ENCODE measurements at places on chromosomes 2 and 18. TPM values are rescaled to one million over a fixed set of nuclear protein-coding genes. Genes with fewer than 3 reads are reported as not detected.
A peak's percentile ranks its signal among the peaks of the same experiment; 100 is the strongest.

Gene FRZB
- 2.2 TPM for total RNA-seq

Gene ARL4C
- total RNA-seq, result 2.7 TPM

Gene MARCHF4
- total RNA-seq, result 0.08 TPM

DNA sequence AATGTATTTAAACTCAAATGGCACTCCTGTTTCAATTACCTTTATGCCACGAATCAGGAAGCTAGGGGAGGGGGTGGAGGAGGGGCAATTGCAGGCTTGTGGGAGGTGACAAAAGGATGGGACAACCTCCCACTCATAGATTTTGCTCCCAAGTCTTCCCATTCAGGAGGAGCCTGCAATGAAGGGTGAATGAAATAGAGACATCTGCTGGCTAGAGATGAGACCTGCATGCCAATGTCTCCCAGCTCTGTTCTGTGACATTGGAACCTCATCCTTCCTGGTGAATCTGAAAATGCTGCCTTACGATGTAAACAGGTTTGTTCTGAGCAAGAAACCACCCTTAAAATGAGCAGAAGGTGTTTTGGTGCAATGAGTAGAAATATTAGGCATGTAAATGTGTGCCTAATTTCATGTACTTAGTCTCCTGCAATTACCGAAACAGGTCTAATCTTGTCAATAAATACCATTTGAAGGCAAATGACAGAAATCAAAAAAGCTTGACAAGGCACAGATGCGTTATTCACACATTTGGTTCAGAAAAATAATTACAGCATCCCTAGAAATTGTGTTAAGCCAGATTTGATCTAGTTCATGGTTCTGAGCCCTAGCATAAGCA lies 2.7 kb upstream of the PID1 start:
- DNase-seq, result peak; percentile 24

GRCh38 chr2:44053456-44053855 lies 57.7 kb upstream of the LRPPRC start:
- DNase-seq, result no peak

DNA sequence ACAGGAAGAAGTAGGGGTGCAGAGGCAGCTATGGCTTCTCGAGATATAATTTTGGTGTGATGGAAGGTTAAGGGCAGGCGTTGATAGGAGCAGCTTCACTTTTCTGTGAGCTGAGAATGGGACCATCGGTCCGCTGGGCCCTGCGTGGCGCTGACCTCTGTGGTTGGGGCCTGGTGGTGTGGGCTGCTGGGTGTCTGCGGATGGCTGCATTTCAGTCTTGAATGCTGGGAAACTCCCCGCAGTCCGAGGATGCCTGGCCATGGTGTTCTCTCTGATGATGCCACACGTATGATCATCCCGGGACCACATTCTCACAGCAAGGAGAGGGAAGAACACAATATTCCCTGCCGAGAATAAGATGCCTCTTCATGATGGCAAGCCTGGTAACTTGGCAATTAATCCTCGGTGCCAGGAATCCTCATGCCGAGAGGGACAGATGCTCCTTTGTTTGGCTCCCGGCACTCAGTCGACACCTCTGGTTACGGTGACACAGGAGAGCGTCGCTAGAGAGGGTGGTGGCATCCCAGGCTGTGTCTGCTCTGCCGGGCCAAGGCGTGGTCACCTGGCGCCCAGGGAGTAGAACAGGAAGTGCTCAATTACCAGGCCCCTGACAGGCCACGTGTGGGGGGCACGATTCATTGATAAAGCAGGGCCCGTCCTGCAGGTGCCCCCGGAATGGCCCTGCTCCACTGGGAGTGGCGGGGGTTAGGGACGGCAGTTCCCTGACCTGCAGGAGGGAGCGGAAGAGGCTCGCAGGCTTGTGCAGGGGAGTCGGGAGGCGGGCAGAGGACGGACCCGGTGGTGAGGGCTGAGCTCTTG lies 119.4 kb upstream of the CTDP1 start:
- DNase-seq, result no peak

DNA sequence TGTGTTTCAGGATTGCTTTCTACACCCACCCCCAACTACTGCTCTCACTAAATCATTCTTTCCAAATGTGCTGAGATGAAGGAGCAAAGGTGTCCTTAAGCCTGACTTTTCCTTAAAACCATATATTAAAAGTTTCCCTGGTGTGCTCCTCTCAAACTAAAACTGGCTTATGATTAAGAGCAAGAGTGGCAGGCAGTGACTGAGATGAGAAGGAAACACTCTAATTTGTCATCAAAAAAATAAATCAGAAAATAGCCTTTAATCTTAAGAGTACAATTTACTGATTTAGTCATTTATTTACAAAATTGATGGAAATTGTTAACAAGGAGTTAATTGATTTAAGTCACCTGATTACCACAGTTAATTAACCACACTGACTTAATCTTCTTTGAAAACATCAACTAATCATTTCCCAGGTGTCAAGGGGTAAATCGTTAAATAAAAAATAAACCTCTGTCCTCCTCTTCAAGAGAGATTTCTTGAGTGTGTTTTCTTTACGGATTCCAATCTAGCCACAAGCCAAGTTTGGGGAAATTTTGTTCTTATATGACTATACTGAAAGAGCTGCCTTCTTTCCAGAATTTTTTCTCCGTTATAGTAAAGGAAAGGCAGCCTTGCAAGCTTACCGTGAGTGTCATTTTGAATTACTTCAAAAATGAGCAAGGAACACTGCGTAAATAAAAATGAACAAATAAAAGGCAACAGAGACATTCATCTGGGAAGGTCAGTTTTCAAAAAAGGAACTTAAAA lies 17.4 kb downstream of the LRP2 start:
- no peak for DNase-seq

GRCh38 chr2:41167014-41167413 lies 715.1 kb upstream of the SLC8A1 start:
- no peak for DNase-seq

GRCh38 chr2:188050726-188051125 lies 240.9 kb upstream of the GULP1 start:
- DNase-seq, result no peak

Measured in left ventricle myocardium inferior (tissue), 1 donor.